ENCODE measurements at places on chromosomes 6 and 20.
A peak's percentile ranks its signal among the peaks of the same experiment; 100 is the strongest.

DNA sequence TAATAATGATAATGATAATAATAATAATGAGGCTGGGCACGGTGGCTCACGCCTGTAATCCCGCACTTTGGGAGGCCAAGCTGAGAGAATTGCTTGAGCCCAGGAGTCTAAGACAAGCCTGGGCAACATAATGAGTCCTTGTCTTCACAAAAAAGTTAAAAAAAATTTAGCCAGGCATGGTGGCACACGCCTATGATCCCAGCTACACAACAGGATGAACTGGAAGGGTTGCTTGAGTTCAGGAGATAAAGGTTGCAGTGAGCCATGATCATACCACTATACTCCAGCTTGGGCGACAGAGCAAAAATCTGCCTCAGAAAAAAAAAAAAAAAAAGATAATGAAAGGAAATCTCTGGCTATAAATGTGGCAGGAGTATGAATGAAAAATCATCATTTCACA is 213.4 kb downstream of the HIVEP2 start:
- no peak for DNase-seq

DNA sequence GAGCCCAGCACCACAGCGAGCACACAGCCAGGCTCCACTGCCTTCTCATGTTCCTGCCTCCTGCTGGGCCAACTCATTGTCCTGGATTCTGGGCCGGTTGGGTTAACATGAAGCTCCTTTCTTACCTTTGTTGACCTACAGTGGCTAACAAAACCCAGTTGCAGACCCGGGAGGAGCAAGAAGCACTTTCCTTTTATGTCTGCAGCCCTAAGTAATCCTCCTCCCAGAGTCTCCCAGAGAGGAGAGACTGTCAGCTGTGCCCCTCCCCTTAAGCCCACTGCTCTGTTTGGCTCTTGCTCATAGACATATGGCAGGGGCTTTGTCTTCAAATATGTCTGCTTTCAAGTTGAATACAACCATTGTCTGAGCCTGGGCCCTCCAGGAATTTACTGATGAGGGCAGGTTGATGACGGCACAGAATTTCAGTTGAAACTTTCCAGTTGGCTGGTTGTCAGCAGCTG is 55.2 kb downstream of the PSMB1 start:
- DNase-seq = peak; percentile 68

- no peak for DNase-seq
Observed at GRCh38 chr6:20271818-20272217, 59.5 kb upstream of the MBOAT1 start.

DNA sequence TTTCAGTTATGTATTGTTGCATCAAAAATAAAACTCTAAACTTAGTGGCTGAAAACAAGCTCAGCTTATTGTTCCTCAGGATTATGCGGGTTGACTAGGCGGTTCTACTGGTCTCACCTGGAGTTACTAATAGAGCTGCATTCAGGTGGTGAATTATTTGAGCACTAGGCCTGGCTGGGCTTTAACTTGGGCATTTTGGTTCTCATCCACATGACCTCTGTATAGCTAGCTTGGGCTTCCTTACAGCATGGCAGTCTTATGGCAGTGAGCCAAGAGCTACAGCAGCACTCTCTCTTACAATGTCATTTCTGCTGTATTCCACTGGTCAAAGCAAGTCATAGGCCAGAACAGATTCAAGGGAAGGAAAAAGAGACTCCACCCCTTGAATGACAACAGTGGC is 1.6 kb downstream of the PGBD1 start:
- no peak for DNase-seq

DNA sequence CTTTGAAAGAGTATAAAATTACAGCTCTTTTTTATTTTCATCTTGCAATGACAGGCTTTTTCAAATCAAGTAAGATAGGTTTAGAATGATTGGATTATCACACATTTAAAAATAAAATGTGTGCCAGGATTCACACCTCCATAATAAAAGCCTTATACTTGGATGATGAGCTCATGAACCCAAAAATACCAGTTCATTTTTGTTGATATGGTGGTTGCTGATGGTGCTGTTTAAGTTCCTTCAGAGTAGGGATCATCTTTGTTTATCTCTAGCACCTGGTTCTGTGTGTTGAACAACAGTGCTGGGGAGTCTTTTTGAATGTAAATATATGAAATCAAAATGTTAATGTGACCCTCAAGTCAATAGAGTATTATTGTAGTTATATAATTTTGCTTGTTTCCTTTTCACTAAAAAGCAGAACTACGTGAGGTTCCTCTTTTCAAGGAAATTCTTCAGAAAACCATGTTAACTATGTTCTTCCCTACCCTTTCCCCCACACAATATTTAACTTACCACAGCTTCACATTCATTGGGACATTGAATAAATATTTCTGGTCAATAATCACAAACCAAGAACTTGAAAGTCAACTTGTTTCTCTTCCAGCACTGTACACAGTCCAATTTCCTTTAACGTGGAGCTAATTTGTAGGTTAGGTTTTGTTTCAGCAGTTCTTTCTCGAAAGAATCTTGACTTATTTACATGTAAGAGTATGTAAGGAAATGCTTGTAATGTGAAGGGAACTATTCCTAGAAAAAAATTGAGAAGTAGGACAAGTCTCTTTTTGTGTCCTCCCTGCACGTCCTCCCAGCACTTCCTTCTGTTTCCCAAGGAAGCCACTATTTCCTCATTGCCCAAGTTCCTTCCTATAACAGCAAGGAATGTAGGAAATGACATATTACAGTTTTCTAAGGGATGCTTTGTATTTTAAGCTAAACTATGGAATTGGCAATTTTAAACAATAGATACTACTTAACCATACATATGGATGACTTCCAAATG is 945.9 kb upstream of the CITED2 start:
- DNase-seq = no peak

DNA sequence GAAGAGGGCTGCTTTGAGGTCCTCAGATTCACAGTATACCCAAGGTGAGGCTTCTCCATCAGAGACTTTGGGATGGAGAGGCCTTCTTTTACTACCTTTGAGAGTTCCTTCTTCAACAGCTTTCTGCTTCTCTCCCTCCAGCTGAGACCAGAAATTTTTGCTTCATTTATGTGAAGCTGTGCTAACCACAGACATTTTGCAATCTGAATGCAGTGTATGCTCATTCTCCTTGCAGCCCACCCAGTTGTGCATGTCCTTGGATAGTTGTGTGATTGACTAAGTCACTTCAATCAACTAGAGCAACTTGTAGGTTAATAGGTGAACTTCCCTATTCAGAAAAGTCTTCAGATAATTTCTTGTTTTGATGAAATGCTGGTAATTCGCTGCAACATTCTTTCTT is 20.1 kb downstream of the DCBLD1 start:
- DNase-seq = no peak

DNA sequence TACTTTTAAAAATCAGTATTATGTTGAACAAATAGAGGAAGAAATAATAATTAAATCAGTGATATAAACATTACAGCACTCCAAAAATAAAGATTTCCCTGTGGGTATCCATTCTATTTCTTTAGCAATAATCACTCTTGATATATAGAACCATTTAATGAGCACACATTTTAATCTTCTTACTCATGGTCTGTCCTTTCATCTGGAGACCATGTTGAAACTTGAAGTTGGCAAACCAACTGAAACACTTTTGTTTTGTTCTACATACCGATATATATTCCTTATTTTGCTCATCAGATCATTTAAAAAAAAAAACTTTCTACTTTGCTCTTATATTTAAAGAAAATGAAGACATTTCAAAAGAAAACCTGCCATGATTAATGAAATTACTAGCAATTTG is 13.4 kb downstream of the C6orf58 start:
- no peak for DNase-seq

DNA sequence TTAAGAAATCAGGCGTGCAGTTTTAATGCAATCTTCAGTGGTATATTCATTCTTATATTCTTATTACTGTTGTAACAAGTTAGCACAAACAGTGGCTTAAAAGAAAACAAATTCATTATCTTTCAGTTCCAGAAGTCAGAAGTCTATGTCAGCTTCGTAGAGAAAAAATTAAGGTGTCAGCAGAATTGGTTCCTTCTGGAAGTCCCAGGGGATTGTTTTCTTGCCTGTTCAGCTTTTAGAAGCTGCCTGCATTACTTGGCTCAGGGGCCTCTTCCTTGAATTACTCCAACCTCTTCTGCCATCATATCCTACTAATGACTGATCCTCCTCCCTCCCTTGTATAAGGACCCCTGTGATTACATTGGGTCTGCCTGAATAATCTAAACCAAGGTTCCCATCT is 243.9 kb downstream of the ZNF217 start:
- DNase-seq = no peak

DNA sequence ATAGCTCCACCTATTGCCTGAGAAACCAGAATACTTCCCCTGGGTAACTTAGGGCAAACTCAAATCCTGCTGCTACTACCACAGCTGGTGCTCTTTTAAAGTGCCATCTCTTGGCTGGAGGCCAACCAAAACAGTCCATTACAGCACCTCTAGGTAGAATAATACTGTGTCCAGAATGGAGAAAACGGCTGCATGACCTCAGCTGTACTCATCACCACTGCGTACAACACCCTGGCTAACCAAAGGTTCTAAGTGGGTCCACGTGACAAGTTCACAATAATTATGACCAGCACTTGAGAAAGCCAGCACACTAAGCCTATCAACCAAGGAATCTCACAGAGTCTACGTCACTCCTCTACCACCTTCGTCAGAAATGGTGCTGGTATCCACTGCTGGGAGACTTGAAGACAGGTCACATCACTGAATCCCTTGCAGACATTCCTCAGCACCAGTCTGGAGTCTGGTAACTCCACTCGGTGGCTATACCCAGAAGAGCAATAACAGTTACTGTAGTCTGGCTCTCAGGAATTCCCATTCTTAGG is 40.9 kb upstream of the PKIB start:
- no peak for DNase-seq

DNA sequence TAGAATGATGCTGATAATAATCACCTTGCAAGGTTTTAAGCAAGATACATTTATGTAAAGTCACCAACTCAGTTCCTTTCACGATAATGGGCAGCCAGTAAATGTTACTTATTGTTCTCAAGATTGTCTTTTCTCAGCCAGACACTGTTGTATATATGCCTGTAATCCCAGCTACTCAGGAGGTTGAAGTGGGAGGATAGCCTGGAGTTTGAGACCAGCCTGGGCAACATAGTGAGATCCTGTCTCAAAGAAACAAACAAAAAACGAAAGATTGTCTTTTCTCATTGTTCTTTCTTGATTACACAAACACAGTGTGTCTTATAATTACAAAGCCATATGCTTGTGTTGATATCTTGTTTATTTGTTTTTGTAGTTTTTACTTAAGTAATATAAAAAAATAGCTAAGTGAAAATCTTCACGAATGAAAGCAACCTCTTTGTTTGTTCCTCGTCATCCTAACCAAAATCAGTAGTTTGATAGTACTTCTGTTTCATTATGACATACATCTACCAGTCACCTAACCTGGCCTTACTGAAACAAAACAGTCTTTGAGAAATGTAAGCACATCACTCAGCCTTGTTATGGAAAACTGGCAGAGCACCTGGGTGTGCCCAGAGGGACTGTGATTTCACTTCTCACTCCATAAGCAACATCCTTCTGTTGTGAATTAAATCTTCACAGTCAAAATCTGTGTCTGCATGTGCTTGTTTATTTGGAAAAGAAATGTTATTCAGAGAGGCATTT is 436.2 kb upstream of the SOX4 start:
- DNase-seq = no peak

DNA sequence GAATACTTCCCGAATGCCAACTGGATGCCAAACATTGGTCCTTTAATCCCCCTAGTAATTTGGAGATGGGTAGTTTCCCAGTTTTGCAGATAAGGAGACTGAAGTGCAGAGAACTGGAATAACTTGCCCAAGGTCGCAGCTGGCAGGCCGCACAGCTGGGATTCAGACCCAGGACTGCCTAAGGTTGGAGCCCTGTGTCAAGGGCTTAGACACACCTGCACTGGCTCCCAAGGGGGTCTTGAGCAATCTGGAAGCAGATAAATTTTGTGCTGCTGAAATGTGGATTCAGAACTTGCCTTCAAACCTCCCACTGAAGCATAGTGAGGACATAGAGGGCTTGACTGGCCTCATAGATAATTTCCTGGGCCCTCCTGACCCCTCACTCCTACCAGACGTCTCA is 30.5 kb downstream of the FOXP4 start:
- no peak for DNase-seq

GRCh38 chr6:150323205-150323604 is 45.6 kb upstream of the IYD start:
- no peak for DNase-seq
